ENCODE measurements at places on chromosomes 6 and 20.

DNA sequence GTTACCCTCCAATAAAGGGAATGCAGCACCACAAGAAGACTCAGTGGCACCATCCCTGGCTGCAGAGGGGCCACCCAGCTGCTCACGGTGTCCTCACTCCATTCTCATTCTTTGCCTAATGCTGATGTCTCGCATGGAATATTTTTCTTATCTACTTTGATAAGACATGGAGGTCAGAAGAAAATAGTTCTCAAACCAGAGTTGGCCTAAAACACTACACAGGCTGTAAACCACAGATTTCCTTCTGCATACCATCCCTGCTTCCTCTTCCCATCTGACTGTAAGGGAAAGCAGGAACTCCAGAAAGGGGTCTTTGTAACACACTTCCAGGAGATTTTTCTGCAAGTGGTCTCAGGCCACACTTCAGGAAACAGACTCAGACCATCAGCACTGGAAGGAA is 43.1 kb upstream of the CD93 start:
- DNase-seq = no peak

DNA sequence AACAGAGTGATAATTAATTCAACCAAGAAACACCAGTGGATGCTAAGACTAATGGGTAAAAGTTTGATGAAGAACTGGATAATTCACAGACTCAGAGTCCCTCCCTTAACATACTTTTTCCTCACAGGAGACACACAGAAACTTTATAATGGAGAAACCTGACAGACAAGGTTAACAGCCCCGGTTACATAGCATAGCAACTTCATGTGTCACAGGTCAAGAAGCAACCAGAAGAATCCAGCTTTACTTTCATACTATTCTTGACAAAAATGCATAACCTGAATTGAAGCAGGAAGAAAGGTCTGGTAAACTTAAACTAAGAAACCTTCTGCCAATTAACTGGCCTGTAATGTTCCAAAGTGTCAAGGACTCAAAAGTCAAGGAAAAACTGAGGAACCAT is 375.9 kb downstream of the RNF144B start:
- DNase-seq = no peak

GRCh38 chr6:55320696-55321086 is 6.6 kb upstream of the GFRAL start:
- DNase-seq = no peak

DNA sequence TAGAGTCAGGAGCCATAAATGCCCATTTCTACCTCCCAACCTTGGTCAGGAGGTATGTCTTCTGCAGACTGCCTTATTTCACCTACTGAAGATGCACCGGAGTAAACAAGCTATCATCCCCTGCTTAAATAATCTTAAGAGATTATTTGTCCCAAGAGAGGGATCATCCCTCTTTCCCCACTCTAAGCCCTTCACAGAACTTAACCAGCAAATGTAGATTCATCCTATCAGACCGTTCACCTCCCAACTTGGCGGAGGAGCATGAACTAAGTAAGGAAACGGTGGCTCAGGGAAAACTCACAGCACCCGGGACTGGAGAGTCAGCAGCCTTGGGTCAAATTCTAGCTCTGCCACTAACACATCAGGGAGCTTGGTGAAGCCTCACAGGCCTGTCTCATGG is 115.3 kb downstream of the TRERF1 start:
- DNase-seq = no peak

GRCh38 chr20:3993109-3993508 is 22.2 kb downstream of the RNF24 start:
- DNase-seq = no peak

DNA sequence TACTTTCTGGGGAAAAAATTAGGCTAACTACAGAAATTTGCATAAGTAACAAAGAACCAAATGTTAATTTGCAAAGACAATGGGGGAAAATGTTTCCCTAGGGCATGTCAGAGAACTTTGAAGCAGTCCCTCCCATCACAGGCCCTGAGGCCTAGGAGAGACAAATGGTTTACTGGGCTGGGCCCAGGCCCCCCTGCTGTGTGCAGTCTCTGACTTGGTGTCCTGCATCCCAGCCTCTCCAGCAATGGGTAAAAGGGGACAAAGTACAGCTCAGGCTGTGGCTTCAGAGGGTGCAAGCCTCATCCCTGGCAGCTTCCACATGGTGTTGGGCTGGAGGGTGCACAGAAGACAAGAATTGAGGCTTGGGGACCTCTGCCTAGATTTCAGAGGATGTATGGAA is 788.4 kb downstream of the FRK start:
- DNase-seq = no peak

DNA sequence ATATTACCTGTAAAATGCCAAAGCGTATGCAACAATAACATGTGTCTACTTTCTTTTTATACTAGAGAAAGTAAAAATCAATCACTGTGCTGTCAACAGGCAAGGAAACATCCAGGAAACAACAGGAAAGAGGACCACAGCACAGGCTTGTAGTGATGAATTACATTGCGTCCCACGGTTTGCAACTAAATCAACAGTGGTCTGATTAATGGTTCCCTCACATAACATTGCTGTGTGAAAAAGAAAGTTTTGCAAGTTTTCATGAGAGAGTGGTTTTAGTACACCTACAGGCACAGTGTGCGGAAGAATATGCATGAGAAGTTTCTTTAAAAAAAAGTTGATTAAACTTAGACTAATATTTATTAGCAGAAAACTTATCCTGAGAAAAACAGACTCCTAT is 329.5 kb upstream of the HSF2 start:
- no peak for DNase-seq

DNA sequence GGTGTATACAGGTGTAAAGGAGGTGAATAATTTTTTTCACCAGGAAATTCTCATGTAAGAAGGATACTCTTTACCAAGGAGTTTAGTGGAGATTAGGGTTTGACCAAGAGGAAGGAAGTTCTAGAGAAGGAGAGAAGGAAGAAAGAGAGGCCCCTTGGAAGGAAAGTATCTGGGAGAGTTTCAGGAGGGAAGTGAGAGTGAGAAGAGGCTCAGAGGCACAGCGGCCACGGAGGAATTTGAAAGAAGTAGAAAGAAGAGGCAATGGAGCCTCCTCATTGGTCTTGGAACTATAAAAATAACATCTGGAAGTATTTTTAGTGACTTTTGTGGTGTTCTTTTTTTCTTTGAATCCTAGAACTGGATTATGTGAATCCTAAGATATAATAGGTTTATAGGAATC is 50.8 kb upstream of the MCUR1 start:
- DNase-seq = no peak

- no peak for DNase-seq
Measured at GRCh38 chr6:121235386-121235785, 98.9 kb downstream of the TBC1D32 start.

DNA sequence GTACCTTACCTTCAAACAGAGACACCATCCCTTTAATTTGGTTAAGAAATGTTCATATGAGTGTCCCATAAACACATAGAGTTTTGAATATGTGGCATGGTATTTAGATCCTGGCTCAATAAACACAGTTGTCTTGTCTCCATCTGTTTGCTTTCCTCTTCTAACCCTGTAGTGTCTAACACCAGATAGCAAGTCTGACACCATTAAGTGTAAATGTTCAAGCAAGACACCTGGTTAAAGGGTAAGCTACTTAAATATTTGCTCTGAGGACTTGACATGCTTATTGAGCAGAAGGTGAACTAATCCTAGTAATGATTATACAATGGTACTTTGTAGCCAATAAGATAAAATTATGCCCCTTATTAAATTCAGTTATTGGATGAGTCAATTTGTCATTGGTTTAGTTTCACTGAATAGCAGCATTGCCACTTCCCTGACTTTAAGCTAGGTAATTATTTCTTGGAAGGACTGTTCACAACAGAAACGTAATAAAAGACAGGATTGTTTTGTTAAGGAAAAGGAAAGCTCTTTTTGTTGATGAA is 26.9 kb upstream of the GOPC start:
- DNase-seq = no peak

GRCh38 chr20:41889126-41889843 is 271.1 kb upstream of the CHD6 start:
- peak; percentile 2 for DNase-seq

DNA sequence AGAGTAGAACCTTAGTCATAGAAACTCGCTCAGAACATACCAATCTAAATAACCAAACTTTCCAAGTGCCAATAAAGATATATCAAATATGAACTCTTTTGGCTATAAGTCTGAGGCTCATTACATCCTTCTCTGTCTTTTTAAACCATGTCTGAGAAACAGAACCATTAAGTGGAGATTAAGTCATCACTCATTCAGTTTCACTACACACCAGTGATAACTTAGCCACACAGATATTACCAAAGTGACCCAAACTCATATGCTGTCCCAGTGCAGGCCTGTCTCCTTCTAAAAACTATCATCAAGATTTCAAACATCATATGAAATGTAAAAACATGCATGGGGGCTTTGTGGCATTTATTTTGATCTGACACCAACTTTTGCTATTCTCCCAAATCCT is 12.0 kb downstream of the GCLC start:
- DNase-seq = no peak

- DNase-seq = no peak
Measured at GRCh38 chr6:98787435-98787834, 46.9 kb upstream of the POU3F2 start.

DNA sequence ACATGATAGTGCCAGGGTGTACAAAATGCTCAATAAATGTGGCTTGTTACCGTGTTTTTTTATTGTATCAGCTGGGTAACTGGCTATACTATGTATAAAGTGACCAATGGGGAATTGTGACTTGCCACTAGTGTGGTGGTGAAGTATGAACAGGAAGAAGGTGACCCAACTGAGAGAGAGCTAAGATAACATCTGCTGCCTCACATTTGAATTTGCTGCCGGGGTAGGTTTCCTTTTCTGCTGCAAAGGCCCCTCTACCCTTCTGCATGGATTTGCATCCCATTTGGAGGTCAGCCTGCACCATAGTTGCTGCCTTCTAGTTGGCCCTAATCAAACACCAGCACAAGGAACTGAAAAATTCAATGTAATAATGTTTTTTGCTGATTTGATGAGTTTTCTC is 24.1 kb downstream of the IL17A start:
- no peak for DNase-seq

GRCh38 chr6:29227235-29227634 is 56.5 kb downstream of the OR2J2 start:
- no peak for DNase-seq

- DNase-seq = peak; percentile 67
Measured at GRCh38 chr6:37283671-37284151, 25.8 kb upstream of the TMEM217 start.

DNA sequence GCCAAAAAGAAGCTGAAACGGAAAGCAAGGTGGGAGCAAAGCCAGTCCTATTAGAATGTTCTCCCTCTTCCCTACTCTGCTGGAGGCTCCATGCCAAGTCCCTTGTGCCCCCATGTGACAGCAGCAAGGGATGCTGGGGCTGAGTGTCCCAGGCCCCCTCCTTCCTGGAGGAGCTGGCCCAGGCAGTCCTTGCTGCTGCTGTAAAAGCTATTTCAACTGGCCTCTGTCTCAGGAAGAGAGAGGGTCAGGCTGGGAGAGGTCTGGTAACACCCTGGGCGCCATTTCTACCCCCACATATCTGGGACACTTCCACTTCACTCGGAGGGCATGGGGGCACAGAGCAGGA is 25.0 kb downstream of the TTBK1 start:
- DNase-seq = peak; percentile 90

- no peak for DNase-seq
Measured at GRCh38 chr20:58897488-58897887, 45.0 kb downstream of the GNAS start.

DNA sequence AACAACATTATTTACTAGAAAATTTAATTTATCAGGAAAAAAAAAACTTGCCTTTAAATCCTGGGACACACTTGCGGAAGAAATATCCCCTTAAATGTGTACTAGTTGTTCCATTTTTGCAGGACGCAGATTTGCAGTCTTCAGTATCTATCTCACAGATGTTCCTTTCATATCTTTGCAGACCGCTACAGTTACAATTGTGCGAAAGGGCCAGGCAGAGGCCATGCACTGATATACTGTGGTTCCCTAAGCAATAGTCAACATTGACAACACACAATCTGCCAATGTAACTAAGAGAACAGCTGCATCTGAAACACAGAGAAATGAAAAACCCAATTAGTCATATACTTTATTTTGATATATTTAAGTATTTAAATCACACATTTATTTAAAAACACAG is 411.2 kb downstream of the EYS start:
- no peak for DNase-seq
